Fibroblast of skin of left quadriceps (primary cell): ENCODE measurements at places on chromosomes 2 and 18.

DNA sequence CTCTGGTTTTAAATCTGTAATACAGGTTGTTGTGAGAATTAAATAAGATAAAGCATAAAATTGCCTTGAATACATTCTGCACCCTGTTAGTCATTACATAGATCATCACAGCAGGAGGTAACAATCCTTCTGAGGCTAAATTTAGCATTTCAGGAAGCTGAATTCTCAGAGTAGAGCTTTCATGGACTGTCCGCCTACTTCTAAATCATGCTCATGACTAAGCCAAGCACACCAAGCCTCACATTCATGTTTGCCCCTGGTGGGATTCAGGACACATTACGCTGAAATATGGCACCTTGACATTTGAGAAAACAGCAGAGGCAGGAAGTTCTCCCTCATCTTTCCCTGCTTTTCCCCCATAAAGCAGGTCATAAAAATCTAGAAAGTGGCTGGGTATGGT is 16.6 kb upstream of the PIK3C3 start:
- DNase-seq: peak; percentile 88

GRCh38 chr2:202185156-202185555 is 53.2 kb downstream of the SUMO1 start:
- no peak for DNase-seq

GRCh38 chr2:232076272-232076671 is 114.8 kb downstream of the DIS3L2 start:
- DNase-seq: no peak

DNA sequence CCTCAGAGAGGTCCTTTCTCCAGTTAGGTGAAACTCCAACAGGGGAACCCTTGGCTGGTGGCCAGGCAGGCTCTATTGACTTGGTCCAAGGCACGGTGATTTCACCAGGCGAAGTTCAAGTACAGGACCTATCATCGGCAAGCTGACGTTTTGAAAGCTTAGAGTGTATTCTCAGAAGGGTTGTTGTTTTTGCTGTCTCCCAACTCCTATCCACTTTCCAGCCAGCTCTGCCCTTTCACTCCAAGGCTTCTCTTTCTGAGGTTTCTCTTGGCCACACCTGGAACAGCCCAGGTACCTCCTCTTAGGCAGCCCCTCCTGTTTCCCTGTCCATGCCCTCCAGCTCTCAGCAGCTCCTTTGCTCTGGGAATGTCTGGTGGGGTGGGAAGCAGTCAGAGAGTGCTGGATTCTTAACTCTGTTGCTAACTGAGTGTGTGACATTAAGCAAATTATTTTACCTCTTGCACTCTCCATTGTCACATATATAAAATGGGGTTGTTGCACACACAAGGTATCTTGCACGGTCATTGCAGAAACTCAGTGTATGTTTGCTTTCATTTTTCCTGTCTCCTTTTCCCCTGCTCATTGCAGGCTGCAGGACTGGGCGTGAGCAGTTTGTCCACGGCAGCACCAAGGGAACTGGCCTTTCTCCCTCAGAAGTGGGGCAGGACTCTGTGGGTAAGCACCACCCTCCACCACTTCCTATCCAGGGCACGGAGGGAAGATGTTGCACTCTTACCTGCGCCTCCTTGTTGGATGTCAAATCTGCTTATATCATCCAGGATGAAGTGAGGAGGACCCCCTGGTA is 30.2 kb downstream of the CAPN13 start:
- DNase-seq: no peak
